Activated T-cell treated with anti-CD3 and anti-CD28 coated beads, Interleukin-2, amount 50 U/mL, for 24 hours (primary cell): ENCODE measurements at places on chromosomes 11 and 22.

GRCh38 chr11:1805525-1805924, 29.3 kb upstream of the SYT8 start:
- DNase-seq: no peak

DNA sequence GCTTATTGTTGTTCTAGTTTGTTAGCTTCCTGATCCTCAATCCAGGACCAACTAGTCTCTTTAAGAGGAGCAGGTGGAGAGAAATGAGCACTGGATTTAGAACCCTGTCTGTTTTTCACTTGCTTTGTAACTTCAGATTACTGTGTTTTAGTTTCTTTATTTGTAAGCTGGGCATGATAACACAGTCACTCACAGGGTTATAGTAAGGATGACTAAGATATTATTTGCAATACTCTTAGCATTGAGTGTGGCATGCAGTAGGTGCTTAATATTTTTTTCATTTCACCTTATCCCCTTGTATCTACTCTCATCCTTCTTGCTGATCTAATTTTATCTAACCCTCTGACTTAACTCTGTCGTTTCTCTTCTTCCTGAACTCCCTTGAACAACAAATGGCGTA, 33.8 kb downstream of the DNHD1 start:
- DNase-seq: no peak

GRCh38 chr11:24531528-24531927, 34.7 kb downstream of the LUZP2 start:
- DNase-seq: no peak

GRCh38 chr22:47842119-47842518, 1079.7 kb downstream of the TBC1D22A start:
- no peak for DNase-seq

DNA sequence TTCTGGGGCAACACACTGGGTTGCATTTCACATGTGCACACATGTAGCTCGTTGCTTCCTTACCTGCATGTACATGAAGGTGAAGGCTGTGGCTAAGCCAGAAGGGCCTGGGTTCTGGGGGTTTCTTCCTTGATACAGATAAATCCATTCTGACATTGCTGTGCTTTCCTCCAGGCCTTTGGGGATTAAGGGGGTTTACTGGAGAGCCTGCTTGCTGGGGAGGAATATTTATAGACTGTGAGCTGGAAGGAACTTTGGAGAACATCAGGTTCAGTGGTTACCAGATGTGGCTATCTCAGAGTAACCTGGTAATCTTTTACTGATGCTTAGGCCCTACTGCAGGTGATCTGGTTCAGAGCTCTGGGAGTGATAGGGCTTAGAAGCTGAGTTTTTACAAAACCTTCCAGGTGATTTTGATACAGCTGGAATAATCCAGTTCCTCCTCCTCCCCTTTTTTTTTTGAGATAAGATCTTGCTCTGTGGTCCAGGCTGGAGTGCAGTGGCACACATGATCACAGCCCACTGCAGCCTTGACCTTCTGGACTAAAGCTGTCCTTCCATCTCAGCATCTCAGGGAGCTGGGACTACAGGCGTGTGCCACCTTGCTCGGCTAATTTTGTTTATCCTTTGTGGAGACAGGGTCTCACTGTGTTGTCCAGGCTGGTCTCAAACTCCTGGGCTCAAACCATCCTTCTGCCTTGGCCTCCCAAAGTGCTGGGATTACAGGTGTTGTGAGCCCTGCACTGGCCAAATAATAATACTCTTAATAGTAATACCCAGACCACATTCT, 19.9 kb downstream of the ACO2 start:
- DNase-seq: no peak

DNA sequence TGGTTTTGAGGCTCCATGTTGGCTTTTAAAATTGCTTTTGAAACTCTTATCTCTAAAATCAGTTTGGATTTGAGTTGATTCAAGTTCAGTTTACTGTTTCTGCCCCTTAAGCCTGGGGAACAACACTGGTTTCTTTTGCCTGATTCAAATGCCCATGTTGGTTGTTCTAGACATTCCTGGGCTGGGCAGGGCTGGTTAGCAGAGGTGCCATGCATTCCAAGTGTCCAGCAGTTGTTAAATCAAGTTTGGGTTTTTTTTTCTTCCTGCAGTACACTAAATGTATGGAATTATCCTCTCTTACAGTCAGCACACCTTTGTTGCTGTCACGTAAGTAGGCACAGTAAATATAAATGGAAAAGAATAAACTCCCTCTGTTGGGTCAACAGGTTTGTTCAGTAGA, 67.2 kb upstream of the MTMR2 start:
- DNase-seq: no peak

GRCh38 chr22:49712195-49712791, 115.4 kb downstream of the BRD1 start:
- no peak for DNase-seq

DNA sequence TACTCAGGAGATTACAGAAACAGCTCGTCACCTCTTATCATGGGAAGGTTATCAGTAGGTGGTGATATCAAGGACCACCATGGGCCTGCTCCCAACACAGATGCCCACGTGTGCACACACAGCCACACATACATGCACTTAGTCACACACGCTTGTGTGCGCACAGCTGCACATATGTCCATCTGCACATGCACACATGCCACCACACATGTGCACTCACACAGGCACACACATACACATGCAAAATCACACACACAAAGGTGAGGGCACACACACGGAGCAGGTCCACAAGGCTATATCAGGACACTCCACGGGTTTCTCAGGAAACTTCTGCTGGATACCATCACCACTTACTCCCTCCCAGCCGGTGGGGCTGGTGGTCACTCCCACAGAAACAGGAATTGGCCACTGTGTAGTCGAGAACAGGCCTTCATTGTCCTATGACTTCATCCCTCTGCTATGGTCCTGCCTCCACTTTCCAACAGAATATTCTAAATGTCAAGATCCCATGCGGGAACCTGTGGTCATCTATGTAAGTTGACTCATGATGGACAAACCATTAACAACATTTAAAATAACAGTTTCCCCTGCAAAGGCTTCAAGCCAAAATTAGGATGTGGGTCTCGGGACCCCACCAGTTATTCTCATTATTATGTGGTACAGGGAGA, 2.2 kb downstream of the C11orf24 start:
- DNase-seq: no peak

DNA sequence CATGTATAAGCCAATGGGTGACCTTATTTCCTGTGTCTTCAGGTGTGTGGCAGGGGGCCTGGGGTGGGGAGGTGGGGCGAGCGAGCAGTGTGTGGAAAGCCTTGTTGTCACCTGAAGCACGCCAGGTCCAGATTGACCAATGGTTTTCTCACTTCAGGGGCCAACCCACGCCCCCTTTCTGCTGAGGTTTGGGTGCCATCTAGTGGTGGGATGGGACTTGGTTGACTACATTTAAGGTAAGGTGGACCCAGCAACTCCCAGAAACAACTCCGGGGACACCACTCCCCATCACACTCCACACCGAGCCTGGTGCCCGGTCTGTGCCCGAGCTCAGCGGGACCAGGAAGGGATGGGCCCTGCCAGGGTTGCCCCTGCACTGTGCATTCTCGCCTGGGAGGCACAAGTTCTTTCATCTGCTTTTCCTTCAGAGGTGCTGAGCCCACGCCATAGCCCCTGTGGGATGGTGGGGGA, 40.0 kb downstream of the TPCN2 start:
- peak; percentile 70 for DNase-seq

GRCh38 chr11:83054001-83054400, 17.7 kb downstream of the RAB30 start:
- DNase-seq: no peak

GRCh38 chr11:69644962-69645675, 4.2 kb downstream of the CCND1 start:
- no peak for DNase-seq

GRCh38 chr11:131838016-131838415, 467.6 kb downstream of the NTM start:
- DNase-seq: no peak
